H4 (cell line): ENCODE measurements at places on chromosomes 4 and X. TPM values are rescaled to one million over a fixed set of nuclear protein-coding genes. Genes with fewer than 3 reads are reported as not detected.

DNA sequence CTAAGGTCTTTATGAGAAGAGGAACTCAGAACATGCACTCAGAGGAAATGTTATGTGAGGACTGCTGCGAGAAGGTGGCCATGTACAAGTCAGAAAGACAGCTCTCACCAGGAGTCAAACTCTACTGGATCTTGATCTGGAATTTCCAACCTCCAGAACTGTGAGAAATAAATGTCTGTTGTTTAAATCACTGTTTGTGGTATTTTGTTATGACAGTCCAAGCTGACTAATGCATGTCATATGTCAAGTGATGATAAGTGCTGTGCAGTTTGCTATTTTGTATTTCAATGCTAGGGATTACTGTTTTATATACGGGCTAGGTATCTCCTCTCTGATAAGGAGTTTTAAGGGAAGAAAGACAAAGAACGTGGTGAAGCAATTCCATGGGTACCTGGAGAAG is 162.3 kb downstream of the CPEB2 start:
- DNase-seq, result no peak

DNA sequence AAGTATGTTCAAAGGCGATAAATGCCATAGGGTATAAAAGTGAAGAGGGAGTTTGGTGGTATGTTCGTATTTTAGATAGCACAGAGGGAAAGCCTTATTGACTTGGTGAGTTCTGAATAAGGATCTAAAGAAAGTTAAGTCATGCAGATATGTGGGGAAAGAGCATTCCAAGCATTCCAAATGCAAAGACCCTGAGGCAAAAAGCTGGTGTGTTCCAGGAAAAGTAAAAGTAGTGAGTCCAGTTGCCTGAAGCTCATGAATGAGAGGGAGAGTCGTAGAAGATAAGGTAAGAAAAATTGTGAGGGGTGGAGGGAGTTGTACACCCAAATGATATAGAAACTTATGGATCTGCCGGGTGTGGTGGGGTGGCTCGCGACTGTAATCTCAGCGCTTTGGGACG is 426.7 kb downstream of the RPA4 start:
- no peak for DNase-seq

Gene SLC25A14
- total RNA-seq, result 16.7 and 30.6 TPM in 2 replicates

Gene CSN3
- total RNA-seq, result not detected in 2 replicates

Gene SATL1
- total RNA-seq, result not detected in 2 replicates

Gene TKTL2
- total RNA-seq, result not detected in 2 replicates

Gene IRS4
- 0.06 and 0.10 TPM in 2 replicates for total RNA-seq
